Left kidney (tissue), 8 donors: ENCODE measurements at places on chromosomes 5 and 9.

- DNase-seq, result no peak
Observed at GRCh38 chr5:170597109-170597751, 93.4 kb downstream of the KCNIP1 start.

DNA sequence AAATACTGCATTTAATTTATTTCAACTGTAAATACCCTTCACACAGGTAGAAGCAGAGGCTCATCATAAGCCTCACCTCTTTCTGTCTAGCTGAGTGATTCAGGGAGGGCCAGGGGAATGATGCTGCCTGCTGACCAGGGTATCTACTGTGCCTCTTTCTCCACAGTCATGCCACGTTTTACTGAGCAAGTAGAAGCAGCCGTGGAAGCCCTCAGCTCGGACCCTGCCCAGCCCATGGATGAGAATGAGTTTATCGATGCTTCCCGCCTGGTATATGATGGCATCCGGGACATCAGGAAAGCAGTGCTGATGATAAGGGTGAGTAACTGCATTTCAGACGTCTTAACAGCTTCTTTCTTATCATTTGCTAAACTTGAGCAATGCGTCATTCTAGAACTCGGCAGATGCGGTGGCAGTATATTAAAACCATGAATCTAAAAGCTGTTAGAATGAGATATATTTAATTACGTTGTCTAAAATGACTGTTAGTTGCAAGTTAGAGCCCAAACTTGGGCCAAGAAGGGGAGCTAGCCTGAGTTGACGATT, 50.0 kb upstream of the LRRTM2 start:
- DNase-seq, result no peak

DNA sequence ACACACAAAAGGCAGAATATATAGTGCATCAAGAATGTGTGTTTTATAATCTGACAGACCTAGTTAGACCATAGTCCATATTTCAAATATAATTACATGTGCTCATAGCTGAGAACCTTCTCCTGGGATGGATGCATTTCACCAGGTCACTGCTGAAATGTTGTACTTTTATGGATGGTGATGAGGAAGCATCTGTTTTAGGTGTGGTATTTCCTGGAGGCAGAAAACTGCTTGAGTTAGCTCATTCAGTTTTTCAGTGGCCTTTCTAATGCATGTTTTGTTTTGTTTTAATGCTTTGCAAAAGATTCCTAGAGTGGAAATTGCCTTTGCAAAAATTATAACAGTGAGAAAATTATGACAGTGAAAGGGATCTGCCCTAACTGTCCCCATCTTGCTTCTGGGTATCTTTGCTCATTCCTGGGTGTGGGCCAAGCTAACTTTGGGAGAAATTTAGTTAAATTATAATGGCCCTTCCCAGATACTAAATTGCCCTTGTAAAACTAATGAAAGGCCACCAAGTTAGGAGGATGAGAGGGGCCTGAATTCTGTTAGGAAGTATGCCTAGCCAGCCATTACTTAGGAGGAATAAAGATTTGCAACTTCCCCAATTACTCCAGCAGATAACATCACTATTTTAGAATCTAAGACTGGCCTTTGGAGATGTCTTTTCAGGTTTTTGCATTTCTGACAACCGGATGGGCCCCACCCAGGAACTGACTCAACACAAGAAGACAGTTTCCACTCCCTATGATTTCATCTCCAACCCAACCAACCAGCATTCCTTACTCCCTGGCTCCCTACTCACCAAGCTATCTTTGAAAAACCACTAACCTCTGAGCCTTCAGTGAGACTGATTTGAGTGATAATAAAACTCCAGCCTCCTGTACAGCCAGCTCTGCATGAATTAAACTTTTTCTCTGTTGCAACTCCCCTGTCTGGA, 7.0 kb upstream of the IL12B start:
- DNase-seq, result no peak

- no peak for DNase-seq
Observed at GRCh38 chr5:103362211-103362610, 103.6 kb downstream of the MACIR start.

- no peak for DNase-seq
Observed at GRCh38 chr9:69397384-69398214, 72.6 kb downstream of the ENTREP1 start.
